ENCODE measurements at places on chromosomes 16 and 17.

DNA sequence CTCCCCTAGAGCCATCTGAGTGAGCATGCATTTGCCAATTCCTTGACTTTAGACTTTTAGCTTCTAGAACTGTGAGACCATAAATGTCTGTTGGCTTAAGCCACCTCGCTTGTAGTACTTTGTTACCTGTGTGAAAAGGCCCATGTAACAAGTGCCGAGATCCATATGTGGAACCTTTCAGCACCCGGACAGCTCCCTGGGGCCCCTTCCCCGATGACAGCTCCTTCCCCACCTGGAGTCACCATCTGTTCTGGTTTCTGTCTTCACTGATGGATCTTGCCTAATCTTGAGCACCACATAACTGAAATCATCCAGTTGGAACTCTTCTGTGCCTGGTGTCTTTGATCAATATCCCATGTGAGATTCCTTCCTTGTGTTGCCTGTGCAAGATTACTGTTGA is 78.9 kb upstream of the EEF2KMT start:
- no peak for DNase-seq

DNA sequence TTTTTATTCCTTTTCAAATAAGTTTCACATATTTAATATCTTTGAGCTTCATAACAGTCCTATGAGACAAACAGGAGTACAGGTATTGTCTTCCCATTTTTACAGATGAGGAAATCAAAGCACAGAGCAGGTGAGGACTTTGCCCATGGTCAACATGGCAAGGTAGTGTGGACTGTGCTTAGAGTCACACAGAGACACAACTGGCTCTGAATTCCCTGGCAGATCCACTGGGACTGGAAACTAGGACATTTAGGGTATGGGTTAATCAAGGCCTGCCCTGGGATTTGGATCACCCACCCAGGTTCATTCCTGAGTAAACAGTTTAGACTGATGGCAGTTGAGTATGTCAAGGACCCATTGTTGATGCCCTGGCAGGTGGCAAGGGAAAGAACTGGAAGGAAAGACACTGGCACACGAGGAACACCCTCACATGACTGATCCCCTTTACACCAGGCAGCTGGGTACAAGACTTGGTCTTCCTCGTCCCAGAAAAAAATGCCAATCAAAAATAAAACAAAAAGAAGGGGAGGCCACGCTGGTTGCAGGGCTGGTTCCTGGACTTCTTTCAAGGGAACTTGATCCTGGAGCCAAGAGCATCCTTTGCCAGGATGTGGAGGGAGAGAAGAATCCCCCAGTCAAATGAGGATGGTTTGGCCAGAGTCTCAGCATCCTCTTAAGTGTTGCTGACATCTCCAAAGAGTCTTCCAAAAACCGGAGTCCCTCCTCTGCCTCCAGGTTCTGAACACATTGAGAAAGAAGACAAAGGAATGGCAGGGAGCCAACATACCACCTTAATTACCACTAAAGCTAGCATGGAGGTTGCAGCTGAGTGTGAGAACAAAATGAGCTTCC is 34.9 kb downstream of the CHD9 start:
- no peak for DNase-seq

- no peak for DNase-seq
Observed at GRCh38 chr17:80753685-80754345, 209.2 kb downstream of the RPTOR start.

- no peak for DNase-seq
Observed at GRCh38 chr16:22317001-22317530, 19.9 kb downstream of the POLR3E start.

- DNase-seq: no peak
Observed at GRCh38 chr16:81029930-81030604, 5.6 kb upstream of the ATMIN start.

DNA sequence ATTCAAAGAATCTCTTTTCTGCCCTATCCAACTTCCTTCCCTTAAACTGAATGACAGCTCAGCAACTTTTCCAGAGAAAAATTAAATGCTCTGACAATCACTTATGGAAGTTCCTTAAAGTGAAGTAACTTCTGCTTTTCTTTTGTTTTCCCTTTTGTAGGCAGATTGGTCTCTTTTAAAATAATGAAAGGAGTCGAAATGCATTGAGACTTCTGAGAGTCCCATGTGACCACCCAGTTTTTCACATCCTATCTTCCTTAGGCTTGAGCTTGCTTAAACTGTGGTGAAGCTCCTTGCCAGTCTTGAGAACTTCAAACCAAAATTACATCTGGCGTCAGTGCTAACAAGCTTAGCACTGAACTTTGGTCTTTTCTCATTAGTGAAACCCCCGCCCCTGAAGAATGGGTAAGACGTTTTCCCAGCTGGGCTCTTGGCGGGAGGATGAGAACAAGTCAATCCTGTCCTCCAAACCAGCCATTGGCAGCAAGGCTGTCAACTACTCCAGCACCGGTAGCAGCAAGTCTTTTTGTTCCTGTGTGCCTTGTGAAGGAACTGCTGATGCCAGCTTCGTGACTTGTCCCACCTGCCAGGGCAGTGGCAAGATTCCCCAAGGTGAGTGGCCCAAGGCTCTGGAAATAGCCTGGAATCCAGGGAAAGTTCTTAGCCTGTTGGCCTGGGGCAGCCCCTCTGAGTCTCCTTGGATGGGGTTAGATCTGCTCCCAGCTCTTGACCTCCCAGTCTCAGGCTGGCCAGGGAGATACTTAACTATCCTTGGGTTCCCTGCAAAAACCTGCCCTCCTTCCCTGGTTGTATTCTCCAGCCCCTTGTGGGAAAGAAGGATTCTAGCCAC is 1.2 kb downstream of the TMEM106A start:
- no peak for DNase-seq

DNA sequence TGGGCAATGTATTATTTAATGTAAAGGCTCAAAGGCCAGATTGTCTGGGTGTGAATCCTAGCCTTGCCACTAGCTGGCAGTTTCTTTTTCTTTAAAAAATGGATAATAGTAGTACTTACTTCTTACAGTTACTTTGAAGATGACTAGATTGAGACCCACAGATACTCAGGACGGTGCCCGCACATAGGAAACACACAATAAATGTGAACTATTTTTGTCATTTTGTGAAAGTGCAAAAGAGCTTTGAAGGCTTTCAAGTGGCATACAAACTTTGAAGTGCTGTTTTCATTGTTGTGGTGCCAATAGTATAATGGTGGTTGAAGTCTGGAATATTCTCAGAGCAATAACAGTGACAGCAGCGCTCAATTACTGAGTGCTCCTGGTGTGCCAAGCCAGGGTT is 63.6 kb downstream of the OTOA start:
- no peak for DNase-seq

GRCh38 chr16:65704866-65705265 is 583.0 kb upstream of the CDH11 start:
- no peak for DNase-seq

DNA sequence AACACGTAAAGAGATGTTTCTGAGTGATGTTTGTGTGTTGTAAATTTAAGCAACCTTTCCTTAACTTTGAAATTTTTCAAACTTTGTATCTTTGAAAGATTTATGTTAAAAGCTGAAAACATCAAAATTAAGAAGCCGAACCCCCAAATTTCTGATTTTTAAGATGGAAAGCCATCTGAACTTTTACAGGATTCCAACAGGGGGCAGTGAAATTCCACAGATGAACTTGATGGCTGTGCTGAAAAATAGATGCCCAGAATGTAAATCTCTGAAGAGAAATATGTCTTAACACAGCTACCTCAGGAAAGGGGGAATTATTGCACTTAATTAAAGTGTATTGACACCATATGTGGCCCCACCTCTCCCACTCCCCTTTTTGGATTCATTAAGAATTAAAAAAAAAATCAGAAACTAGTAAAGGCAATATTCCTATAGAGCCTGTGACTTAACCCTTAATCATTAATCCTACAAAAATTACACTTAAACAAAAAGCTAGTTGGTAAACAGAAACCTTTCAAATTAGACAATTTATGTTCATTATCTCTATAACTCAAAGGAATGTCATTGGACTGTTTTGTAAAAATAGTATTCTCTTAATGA is 597.9 kb downstream of the KCNJ2 start:
- DNase-seq: no peak

GRCh38 chr16:85514295-85514597 is 98.9 kb upstream of the GSE1 start:
- DNase-seq: no peak

DNA sequence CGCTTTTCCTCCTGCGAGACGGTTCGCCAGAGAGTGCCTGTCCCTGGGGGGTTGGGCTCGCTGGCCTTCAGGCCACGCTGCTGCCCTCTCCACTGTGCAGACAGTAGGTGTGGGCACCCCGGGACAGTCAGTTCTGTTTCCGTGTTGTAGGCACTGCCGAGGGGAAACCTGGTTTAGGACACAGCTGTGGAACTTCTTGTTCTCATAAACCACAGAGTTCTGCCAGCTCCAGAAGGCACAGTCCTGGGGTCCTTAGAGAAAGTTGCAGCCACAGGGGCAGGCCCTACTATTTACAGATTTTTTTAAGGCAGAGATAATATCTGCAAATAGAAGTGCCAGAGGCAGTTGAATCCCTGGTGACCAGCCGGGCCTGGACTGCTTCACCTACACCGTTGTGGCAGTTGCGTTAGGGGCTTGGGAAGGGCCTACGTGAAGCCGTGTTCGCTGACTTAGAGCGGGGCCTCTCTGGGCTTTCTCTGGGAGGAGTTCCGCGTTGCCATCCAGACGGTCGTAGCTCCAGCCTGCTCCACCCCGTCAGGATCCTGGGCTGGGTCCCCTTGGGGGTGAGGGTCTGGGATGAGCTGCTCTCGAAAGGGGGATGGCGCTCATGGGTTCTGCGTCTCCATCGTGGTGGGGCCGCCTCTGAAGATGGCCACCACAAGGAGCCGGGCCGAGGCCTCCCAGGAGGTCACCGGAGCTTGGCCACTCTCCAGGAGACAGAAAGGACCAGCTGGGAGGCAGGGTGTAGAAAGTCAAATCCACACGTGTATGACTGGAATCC is 126.3 kb downstream of the BANP start:
- no peak for DNase-seq

DNA sequence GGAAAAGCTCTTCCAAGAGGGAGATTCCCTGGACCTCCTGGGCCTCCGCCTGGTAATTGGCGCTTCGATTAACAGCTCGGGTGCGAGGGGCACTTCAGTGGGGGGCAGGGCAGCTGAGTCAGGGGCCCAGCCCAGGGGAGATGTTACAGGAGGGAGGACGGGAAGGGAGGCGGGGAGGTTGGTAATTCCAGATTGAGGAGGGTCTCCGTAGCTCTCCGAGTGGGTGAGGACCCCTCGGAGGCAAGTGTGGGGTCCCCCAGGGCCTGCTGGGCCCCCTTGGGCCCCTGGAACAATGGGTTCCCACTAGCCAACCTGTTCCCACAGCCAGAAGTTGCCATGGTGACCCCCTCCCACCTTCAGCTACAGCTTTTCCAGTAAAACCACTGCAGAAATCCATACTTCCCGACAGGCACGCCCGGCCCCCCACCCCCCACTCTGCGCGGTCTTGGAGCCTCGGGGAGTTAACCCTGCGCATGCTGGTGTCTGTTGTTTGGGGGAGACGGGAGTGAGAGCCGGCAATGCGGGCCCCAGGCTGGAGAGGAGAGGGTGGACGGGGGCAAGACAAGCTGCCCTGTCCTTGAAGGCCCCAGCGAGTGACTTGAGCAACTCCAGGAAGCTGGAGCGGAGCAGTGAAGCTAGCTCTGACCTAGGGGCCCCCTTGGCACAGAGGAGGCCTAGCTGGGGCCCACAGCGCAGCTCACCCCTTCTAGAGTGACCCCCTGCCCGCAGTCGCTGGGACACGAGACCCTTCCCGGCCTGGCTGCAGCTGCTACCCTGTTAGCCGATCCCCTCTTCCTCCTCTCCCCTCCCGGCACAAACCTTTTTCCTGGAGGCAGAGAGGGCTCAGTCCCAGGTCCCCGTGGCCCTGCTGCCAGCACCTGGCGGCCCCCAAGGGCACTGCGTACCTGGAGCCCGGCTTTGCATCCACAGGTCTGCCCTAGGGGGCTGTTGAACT is 37.8 kb downstream of the TMEM235 start:
- no peak for DNase-seq

DNA sequence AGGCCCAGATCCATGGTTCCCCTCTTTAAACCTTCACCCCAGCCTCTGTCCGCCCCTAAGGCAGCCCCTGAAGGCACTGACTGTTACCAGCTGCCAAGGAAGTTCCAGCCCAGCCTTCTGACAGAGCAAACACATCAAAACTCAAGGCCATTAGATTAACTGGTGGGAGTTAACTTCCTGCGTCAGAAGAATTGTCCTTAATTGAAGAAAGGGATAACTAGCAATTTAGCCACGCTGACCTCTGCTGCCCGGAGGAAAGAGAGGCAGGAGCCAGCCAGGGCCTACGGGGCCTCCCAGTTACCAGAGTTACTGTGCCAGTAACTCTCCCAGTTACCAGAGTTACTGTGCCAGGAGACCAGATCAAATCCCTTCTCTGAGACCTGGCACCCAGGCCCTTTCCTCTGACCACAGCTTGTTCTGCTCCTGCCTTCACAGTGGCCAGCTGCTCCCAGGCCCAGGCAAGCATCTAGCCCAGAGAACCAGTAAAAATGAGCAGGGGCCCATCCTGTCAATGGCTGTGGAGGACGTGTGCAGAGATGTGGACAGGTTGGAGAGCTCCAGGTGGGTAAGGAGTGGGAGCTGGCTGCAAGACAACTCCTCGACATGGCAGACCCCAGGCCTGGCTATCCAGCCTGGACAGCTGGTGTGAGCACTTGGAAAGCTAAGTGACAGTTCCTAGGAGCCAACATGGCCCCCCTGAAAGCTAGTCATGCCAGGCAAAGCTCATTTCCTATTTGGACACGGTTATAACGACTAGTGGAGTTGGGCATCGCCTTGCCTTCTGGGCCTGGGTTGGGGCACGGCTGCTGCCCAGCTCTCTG is 2.8 kb upstream of the PITPNM3 start:
- no peak for DNase-seq

DNA sequence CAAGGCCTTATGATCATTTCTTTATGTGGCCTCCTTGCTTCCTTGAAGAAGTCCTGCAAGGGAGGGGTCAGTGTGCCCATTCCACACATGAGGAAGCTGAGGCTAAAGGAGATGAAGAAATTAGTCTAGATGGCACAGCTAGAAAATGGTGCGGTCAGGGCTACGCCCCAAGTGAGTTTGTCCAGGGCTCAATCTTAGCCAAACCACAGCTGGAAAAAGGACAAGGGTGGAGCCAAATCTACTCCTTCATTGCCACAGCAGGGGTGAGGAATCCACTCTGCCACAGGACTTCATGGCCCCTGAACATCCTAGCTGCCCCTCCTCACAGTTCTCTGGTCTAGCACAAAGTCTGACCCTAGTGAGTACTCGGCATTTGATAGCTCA is 16.2 kb downstream of the BEAN1 start:
- no peak for DNase-seq

DNA sequence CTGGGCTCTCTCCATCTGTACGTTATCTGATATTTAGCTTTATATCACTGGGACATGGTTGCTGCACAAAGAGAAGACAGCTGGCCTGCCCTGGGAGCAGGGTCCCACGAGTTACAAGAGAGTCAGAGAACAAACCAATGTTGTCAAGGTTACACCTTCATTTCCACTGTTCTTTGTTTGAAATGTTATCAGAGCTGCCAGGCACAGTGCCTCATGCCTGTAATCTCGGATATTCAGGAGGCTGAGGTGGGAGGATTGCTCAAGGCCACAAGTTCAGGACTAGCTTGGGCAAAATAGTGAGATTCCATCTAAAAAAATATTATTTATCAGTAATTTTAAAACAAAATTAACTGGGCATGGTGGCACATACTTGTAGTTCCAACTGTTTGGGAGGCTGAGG is 34.6 kb downstream of the ATP6V0A1 start:
- no peak for DNase-seq
